ENCODE measurements at places on chromosomes 7 and 10.

DNA sequence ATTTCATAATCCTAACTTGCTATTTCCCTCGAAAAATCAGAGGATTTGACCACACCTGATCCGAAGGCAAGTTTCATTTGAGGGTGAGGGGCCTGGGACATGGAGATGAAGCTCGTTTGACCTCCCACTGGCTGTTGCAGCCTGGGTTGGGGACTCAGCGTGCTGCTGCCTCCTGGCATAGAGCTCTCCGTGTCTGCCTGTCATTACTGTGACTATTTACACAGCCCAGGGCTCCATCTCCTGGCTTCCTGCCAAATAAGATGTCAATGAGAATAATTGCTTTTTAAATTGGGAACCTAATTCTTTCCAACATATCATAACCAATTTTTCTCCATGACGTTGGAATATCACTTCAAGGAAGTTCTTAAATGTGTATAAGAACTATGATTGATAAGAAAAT, 139.3 kb upstream of the COBL start:
- no peak for DNase-seq

DNA sequence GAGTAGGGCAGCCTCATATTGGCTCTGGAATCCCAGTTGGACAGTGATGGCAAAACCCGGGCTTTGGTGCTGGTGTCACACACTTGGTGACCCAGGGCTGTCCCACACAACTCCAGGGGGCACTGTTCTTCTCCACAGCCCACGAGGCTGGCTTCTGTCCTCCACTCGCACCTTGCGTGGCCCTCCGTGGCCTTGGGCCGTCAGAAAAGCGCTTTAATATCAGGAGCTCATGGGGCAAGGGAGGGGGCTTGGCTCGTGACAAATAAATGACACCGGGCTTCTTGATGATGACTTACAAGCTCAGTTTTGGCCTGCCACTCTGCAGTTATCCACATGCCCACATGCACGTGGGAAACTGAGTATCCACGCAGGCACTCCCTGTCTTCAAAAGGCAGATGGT, 8.1 kb downstream of the DOCK1 start:
- DNase-seq, result no peak

- no peak for DNase-seq
Observed at GRCh38 chr7:137715121-137715520, 131.7 kb downstream of the DGKI start.

GRCh38 chr7:150938566-150938965, 39.6 kb downstream of the KCNH2 start:
- DNase-seq, result no peak
